Stimulated activated CD8-positive, alpha-beta memory T cell treated with anti-CD3 and anti-CD28 coated beads, Interleukin-4, amount 100 ng/mL, for 48 hours (primary cell): ENCODE measurements at places on chromosomes 6 and 20.

- DNase-seq, result no peak
These were observed 26.0 kb upstream of the PLAGL1 start for GRCh38 chr6:144033816-144034735.

- no peak for DNase-seq
These were observed 263.4 kb upstream of the ECI2 start for GRCh38 chr6:4398791-4399190.

- DNase-seq, result no peak
These were observed 82.4 kb downstream of the CDH26 start for GRCh38 chr20:60040471-60041162.

GRCh38 chr6:2876210-2877056, 26.7 kb downstream of the SERPINB9 start:
- DNase-seq, result no peak

DNA sequence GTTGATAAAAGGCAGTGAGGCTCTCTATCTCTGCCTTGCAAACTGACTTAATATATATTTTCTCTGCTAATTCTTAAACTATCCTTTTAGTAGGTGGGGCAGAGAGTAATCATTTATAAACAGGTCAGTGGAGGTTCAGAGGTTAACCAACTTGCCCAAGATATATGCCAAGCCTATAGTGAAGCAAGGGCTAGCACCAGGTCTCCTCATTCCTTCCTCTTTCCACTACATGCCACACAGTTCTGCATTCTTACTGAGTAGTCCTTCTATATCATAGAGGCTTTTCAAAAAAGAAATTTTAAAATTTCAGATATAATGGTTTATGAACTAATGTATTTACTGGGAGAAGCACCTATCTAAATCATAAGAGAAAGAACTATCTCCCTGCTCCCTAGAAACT, 8.5 kb downstream of the ARG1 start:
- no peak for DNase-seq

DNA sequence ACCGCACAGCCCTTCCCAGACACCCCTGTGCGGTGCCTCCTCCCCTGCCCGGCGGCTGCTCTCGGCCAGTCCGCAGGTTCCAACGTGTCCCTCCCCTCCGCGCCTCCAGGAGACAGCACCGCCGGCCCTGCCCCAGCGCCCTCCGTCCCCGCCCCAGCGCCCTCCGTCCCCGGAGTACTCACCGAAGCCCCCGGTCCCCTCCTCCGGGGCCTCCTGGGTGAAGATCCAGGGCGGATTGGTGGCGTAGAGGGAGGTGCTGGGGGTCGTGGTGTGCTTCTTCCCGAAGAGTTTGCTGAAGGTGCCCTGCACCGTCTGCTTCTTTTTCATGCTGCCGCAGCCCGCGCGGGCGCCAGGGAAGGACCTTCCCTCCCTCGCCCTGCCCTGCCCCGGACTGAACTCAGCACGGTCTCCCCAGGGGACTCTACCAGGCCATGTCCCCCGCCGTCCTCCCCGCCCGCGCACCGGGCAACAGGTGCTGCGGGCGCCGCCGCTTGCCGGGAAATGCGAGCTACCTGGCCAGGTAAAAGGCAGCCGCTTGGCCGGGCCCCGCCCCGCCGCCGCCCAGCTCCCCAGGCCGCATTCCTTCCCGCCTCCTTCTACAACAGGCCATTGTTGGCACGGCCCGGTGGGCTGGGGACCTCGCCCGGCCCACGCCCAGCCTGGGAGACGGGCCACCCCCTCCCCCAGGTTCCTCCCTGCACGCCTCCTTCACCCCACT, at the start of gene C6orf132:
Gene C6orf132 (minus strand): TSS at position 503 of the 718 bp plus-strand sequence. CDS start 176 bp downstream, at position 327.
- no peak for DNase-seq

GRCh38 chr6:138555421-138555988, 56.2 kb upstream of the NHSL1 start:
- DNase-seq, result no peak

- DNase-seq, result no peak
These were observed 255.5 kb upstream of the NRSN1 start for GRCh38 chr6:23870496-23870895.
